Immature natural killer cell (primary cell): ENCODE measurements at places on chromosomes 3 and 15. TPM values are rescaled to one million over a fixed set of nuclear protein-coding genes. Genes with fewer than 3 reads are reported as not detected.

GRCh38 chr3:124824286-124824915, 62.8 kb downstream of the ITGB5 start:
- DNase-seq: no peak

- DNase-seq: no peak
These were observed 126.7 kb downstream of the TUSC7 start for GRCh38 chr3:116836286-116836685.

DNA sequence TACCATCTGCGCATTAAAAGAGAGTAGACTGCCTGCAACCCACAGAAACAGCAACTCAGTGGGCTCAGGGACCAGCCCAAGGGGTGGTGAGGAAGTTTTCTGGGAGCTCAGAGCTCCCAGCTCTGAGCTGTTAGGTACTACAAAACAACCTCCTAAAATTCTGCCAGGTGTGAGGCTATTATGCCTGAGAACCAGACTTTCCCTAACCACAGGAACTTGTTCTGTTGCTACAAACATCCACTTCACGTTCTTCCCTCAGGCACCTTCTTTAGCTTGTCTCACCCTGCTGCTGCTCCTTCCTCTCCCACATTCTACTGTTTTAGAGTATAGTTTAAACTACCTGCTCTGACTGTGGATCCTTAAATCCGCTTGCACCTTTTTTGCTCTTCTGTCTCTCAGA, 399.4 kb downstream of the ROBO1 start:
- DNase-seq: no peak

- DNase-seq: no peak
These were observed 4.4 kb downstream of the TNK2 start for GRCh38 chr3:195903950-195904290.

- no peak for DNase-seq
These were observed 20.4 kb downstream of the BHLHE40 start for GRCh38 chr3:4999531-5000184.

The MUC4 gene
- 0.06 TPM for polyA plus RNA-seq
